Hindlimb muscle (tissue), 1 donor: ENCODE measurements at places on chromosomes 1 and 21. TPM values are rescaled to one million over a fixed set of nuclear protein-coding genes. Genes with fewer than 3 reads are reported as not detected.

Gene PPIE
- 41.6 TPM for polyA plus RNA-seq

GRCh38 chr1:46522184-46522968, 29.1 kb downstream of the KNCN start:
- no peak for DNase-seq

GRCh38 chr1:56448529-56449300, 130.6 kb downstream of the PLPP3 start:
- DNase-seq, result no peak

DNA sequence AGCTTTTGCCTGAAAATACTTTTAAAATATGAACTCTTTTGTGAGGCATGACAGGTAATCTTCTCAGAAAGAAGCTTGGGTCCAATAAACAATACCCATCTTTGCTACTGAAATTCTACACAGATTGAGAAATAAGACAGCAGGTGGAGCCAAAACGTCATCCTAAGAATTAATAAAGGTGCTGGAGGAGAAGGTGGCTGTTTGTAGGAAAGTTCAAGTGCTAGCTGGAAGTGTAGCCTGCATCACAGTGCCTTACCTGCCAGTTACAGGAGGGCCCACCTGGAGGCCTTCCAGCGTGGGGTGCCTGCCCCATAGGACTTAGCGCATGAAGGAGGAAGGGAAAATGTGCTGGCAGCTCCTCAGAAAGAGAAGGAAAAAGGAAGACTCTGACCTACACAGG, 93.7 kb downstream of the TTC3 start:
- no peak for DNase-seq

DNA sequence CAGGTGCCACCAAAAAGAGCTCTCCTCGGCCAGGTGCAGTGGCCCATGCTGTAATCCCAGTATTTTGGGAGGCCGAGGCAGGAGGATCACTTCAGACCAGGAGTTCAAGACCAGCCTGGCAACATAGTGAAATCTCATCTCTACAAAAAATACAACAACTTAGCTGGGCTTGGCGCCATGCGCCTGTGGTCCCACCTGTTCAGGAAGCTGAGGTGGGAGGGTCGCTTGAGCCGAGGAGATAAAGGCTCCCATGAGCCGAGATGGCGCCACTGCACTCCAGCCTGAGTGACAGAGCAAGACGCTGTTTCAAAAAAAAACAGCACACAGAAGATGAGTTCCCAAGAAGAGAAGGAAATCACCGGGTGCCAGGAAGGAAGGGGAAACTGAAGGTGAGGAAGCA, 67.0 kb downstream of the CHD5 start:
- DNase-seq, result no peak

DNA sequence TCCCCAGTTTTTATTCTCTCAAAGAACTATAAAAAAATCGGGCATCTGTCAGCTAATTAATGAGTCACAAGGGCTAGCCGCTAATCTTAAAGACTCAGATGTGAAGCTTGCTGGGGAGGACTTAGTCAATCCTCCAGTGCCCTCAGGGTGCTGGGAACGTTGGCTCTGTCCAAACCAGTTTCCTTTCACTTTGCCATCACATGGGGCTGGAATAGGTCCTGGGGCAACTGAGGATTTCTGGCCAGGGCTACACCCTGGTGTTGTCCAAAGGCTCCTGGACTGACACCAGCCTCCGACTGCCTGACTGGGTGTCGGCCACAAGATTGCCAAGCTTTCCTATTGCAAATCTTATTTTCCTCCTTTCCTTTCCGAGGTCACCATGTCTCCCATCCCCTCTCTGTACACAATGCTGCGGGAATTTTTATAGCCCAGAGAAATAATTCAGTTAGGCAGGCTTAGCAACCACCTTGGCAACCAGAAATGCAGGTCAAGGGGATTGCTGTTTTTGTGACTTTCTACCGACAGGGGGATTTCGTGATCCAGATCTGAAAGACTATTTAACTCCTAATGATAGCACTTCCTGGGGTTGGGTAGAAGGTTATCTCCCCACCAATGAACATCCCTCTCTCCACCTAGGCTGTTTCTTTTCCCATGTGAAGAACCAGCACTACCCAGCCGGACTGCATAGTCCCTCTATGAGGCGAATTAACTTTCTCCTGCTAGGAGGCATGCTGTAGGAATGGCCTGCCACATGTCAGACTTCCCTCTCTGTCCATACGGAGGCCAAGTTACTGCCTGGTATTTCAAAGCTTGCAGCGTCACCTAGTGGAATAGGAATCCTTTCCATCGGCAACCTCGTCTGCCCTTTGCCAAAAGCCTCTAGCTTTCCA, 29.9 kb upstream of the CTBS start:
- no peak for DNase-seq

Gene PTPRU
- 25.4 TPM for polyA plus RNA-seq

Gene AMY1A
- polyA plus RNA-seq, result not detected
